Thoracic aorta (tissue), 2 donors: ENCODE measurements at places on chromosomes 2 and 18. TPM values are rescaled to one million over a fixed set of nuclear protein-coding genes. Genes with fewer than 3 reads are reported as not detected.

GRCh38 chr2:8477552-8478470 lies 204.0 kb upstream of the ID2 start:
- peak overlapping the region; percentile 20 for H3K4me3 ChIP-seq
- H3K27me3 ChIP-seq, result no peaks in the 10 kb centered on the region
- no peak for DNase-seq
- H3K4me1 ChIP-seq, result no peaks in the 10 kb centered on the region
- H3K36me3 ChIP-seq, result no peaks in the 10 kb centered on the region

- no peak overlapping the region for H3K27ac ChIP-seq
- H3K4me3 ChIP-seq, result no peak overlapping the region
- DNase-seq, result no peak
- H3K27me3 ChIP-seq, result no peaks in the 10 kb centered on the region
Measured at GRCh38 chr2:234368861-234369261, 128.0 kb downstream of the ARL4C start.

DNA sequence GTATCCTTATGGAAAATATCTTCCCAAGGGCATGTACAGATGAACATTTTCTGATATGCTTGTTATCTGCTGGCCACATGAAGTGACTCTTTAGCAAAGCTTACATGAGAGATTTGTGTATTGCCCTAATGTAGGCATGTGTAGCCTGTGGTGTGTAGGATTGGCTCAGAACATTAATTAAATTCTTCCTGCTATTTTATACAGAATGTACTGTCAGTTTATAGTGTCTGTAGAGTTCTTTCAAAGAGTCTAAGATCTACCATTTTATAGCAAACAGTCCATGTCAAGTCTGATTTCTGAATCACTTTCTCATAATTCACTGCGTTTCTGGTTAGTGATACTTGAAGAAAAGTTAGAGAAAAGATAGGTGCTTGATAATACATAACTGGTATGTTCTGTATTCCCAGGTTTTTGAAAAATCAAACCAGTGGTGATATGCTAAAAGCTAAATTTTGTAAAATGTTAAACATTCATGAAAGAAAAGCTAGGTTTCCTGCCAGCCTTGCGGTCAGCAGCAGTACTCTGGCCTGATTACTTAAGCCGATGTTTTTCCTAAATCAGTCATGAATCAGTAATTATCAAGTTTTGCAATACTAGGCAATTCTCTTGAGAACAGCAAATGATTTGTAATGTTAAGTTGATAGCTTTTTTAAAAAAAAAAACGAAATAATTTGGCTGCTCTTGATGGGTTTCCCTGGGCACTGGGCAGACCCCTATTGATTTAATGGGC lies 30.9 kb upstream of the EFEMP1 start:
- H3K36me3 ChIP-seq, result no peaks in the 10 kb centered on the region
- no peak for DNase-seq
- no peaks in the 10 kb centered on the region for H3K27me3 ChIP-seq
- H3K27ac ChIP-seq, result no peak overlapping the region
- H3K4me3 ChIP-seq, result no peak overlapping the region

DNA sequence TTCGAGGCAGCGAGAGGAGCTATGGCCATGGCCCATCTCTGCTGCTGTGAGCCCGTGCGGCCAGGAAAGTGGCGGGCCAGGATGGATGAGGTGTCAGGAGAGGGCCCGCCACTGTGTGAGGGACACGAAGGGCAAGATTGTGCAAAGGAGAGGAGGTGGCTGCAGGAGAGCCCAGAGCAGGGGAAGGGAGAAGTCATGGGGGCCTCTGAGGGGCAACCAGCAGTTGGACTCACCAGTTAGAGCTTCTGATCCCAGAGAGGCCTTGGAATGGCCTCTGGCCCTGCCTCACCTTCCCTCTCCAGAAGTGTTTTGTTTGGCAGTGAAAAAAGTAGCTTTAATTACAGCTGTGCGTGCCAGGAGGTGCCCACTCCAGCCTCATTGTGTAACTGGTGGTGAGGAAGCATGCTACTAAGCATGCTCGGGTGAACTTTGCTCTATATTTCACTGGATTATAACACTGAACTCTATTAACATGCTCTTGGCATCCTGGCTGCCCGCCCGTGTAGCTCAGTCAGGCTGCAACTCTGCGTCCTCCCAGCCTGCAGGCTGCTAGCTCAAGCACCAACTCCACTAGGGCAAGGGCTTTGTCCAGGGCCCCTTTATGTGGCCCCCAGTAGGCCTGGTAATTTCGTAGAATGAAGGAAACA lies 34.2 kb downstream of the IMPA2 start:
- no peak overlapping the region for H3K27ac ChIP-seq
- no peak overlapping the region for H3K4me3 ChIP-seq

DNA sequence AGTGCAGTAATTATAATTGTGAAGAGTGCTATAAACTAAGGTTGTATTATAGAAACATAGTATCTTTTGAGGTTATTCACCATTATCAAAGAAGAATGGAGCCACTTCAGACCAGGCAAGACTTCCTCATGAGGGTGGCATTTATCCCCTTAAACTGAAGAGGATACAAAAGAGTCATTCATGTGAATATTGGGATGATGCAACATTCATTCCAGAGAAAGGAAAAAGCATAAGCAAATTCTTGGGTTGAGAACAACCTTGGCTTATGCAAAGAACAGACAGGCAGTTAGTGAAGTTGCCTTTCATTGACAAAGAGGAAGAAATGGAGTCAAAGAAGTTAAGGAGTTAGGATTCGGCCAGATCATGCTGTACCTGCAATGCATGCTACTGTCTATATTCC lies 682.5 kb downstream of the MBD2 start:
- no peak overlapping the region for H3K4me3 ChIP-seq
- H3K27me3 ChIP-seq, result no peaks in the 10 kb centered on the region
- no peak for DNase-seq
- H3K4me1 ChIP-seq, result no peaks in the 10 kb centered on the region
- H3K36me3 ChIP-seq, result no peaks in the 10 kb centered on the region
- no peak overlapping the region for H3K27ac ChIP-seq

DNA sequence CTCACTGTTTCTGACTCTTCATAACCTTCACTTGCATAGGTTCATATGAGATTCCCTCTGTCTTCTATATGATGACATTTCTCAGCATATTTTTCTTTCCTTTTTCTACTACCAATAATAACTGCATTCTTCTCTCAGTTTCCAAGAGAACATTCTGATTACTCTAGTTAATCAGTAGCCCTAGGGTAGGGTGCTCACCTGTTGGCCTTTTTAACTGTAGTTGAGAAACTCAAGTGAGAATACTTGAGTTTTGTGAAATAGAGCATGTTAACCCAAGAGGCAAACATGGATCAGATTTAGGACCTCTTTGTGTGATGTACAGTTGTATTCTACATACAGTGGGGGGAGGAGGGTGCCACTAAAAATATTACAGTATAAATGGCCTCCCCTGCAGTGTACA lies 308.0 kb downstream of the CMPK2 start:
- no peak overlapping the region for H3K4me3 ChIP-seq
- no peaks in the 10 kb centered on the region for H3K36me3 ChIP-seq
- H3K4me1 ChIP-seq, result no peaks in the 10 kb centered on the region
- no peak overlapping the region for H3K27ac ChIP-seq
- no peak for DNase-seq

DNA sequence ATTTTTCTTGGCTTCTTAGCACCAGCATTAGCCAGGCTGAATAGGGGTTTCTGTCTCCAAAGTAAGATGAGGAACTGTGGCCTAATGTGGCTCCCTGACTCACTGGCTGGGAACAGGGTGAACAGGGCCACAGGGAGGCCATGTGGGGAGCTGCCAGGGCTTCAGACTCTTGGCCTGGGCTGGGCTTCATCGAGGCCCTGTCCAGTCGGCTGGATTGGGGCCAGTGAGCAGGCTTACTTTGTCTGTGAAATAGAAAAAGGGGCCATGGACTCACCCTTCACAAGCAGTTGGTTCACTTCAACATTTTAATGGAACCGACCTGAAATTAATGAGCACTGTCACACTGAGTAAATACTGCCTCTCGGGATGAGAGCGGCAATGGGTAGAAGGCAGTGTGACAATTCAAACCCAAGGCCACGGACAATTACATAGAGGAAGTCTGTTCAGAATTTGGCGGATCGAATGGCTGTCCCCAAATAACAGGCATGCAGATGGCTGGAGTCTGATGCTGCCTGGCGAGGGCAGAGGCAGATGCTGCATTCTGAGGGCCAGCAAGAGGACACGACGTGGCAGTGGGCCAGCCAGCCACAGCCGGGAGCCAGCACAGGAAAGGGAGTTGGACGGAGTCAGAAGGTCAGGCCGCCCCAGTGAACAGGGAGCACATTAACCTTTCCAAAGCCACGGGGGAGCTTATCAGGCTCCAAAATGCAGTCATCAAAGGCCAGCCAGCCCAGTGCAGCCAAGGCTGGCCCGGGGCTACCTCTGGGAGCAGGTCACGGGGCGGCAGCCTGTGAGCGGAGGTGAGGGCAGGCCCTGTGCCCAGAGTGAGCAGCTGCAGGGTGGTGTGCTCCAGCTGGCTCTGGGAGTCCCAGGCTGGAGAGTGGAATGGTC lies 146.6 kb upstream of the REV1 start:
- H3K4me3 ChIP-seq, result peak overlapping the region; percentile 7
- H3K27ac ChIP-seq, result peak overlapping the region; percentile 84
- peaks cover 3% of the 10 kb centered on the region for H3K4me1 ChIP-seq
- DNase-seq, result peak; percentile 76

DNA sequence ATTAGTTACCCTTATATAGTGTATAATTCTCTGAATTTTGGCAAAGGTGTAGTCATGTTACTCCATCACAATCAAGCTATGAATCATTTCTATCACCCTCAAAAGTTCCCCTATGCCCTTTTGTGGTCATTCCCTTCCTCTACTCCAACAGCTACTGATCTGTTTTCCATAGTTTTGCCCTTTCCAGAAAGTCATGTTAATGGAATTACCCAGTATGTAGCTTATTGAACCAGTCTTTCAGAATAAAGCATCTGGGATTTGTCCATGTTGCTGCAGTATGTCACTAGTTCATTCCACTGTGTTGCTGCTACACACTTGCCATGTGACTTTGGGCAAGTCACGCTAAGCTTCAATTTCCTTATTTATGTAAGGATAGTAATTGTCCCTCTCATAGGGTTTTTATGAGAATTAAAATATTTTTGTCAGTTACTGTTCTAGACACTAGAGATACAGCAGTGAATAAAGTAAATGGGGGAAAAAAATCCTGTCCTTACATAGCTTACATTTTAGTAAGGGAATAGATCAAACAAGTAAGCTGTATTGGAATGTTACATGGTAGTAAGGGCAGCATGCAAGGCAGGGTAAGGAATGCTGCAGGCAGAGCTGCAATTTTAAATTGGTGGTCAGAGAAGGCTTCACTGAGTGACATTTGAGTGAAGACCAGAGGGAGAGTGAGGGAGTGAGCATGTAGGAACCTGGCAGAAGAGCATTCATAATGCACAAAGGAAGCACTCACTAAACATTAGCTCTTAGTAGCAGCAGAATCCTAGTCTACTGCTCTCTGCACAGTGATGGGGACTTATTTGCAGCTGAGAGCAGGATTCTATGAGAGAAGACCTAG lies 80.3 kb upstream of the TSPYL6 start:
- H3K36me3 ChIP-seq, result no peaks in the 10 kb centered on the region
- H3K27me3 ChIP-seq, result no peaks in the 10 kb centered on the region
- no peak overlapping the region for H3K27ac ChIP-seq
- no peak for DNase-seq

GRCh38 chr2:240286596-240286995 lies 146.1 kb upstream of the OTOS start:
- peaks cover 5% of the 10 kb centered on the region for H3K4me1 ChIP-seq
- DNase-seq, result no peak
- no peak overlapping the region for H3K4me3 ChIP-seq
- no peaks in the 10 kb centered on the region for H3K27me3 ChIP-seq
- no peaks in the 10 kb centered on the region for H3K36me3 ChIP-seq

- no peaks in the 10 kb centered on the region for H3K36me3 ChIP-seq
- no peak for DNase-seq
- no peaks in the 10 kb centered on the region for H3K4me1 ChIP-seq
- no peaks in the 10 kb centered on the region for H3K27me3 ChIP-seq
- no peak overlapping the region for H3K27ac ChIP-seq
- H3K4me3 ChIP-seq, result no peak overlapping the region
Measured at GRCh38 chr2:172912266-172912665, 163.4 kb upstream of the MAP3K20 start.

GRCh38 chr2:176653479-176654443 lies 384.5 kb downstream of the MTX2 start:
- H3K4me1 ChIP-seq, result no peaks in the 10 kb centered on the region
- no peak overlapping the region for H3K4me3 ChIP-seq
- DNase-seq, result no peak
- no peak overlapping the region for H3K27ac ChIP-seq
- H3K27me3 ChIP-seq, result no peaks in the 10 kb centered on the region

DNA sequence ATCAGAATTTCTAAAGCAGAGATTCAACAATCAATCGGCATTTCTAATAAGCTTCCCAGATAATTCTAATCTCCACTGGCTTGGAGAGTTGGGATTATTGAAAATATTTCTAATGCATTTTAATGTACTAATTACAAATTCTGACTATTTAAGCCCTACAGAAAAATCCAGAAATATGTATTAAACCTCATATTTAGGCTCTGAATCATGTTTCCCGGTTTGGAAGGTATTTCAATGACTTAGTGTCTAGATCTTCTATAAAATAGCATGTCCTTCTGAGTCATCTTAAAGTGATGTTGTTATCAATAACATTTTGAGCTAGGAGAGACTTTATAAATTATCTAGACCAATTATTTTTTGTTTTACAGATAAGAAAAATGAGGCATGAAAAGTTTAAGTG lies 258.8 kb upstream of the NRXN1 start:
- no peaks in the 10 kb centered on the region for H3K36me3 ChIP-seq
- H3K4me1 ChIP-seq, result no peaks in the 10 kb centered on the region
- no peak for DNase-seq
- H3K27me3 ChIP-seq, result no peaks in the 10 kb centered on the region

DNA sequence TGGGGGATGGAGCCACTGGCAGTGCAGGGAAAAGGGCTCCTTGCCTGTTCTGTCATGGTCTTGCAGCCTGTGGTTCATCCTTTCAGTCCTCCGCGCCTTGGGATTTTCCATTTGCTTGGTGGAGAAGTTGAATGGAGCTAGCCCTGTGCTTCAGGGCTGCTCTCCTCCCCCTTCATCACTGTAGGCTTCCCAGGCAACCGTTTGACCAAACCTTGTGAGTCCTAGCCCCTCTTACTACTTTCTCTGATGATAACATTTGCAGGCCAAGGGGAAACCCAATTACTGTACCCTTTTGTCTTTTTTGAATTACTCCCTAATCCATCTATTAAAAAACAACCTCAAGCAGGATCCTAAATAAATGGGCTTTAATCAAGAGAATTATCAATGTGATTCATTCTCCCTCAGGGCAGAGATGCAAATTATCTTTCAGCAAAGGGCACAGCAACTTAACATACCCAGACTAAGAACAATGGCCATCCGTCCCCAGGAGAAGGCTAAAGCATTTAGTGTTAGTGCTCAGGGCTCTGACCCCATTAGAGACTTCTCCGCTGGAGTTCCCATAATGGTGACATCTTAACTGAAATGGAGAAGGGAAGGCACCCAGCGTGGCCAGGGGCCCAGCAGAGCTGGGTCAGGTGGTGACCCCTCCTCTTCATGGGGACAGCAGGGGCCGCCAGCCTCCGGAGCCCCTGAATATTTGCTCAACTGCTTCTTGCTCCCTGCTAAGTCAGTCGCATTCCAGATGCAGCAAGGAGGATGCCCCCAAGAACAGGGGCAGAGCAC lies 40.7 kb downstream of the RHOB start:
- no peaks in the 10 kb centered on the region for H3K36me3 ChIP-seq
- no peak overlapping the region for H3K27ac ChIP-seq
- peaks cover 17% of the 10 kb centered on the region for H3K4me1 ChIP-seq
- no peaks in the 10 kb centered on the region for H3K27me3 ChIP-seq

The HOXD9 gene
- total RNA-seq, result not detected

The STK11IP gene
- total RNA-seq, result 25.3 TPM

The IL1RL2 gene
- total RNA-seq, result 0.68 TPM

The LIMS2 gene
- total RNA-seq, result 177 TPM

The SPHKAP gene
- total RNA-seq, result 0.41 TPM

The HMSD gene
- total RNA-seq, result not detected

The NEB gene
- 3.2 TPM for total RNA-seq

The FBXO15 gene
- total RNA-seq, result 1.8 TPM

The UGT1A7 gene
- total RNA-seq, result not detected
